ENCODE measurements at places on chromosomes 1 and 21. TPM values are rescaled to one million over a fixed set of nuclear protein-coding genes. Genes with fewer than 3 reads are reported as not detected.
A peak's percentile ranks its signal among the peaks of the same experiment; 100 is the strongest.

The MROH9 gene
- total RNA-seq, result not detected

The ERVH48-1 gene
- total RNA-seq, result not detected

The DAB1 gene
- total RNA-seq, result not detected

The ITLN2 gene
- total RNA-seq, result not detected

The ARID4B gene
- total RNA-seq, result 21.7 TPM

The MIXL1 gene
- total RNA-seq, result 0.10 TPM

GRCh38 chr1:90557706-90558105 is 159.4 kb downstream of the BARHL2 start:
- DNase-seq, result no peak

DNA sequence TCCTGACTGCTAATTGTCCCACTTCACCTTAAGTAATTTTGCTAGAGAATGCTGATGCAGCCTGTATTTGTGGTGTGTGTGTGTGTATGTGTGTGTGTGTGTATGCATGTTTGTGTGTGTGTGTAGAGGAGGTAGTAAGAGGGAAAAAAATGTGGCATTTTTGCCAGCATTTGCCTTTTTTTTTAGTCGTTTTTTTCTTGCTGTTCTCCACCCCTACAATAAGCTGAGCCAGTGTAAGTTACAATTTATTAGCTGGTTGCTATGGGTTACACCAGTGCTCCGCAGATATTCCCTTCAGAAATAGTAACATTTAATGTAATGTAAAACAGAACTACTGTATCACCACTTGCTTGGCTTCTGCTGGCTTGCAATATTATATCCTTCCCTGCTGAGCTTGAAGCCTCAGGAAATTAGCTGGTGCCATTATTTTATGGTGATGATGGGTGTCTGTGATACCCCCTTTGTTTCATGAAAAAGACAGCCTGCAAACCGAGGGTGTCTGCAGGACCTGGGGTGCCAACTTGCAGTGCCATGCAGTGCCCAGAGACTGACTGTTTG is 23.4 kb upstream of the IGSF3 start:
- DNase-seq, result no peak

DNA sequence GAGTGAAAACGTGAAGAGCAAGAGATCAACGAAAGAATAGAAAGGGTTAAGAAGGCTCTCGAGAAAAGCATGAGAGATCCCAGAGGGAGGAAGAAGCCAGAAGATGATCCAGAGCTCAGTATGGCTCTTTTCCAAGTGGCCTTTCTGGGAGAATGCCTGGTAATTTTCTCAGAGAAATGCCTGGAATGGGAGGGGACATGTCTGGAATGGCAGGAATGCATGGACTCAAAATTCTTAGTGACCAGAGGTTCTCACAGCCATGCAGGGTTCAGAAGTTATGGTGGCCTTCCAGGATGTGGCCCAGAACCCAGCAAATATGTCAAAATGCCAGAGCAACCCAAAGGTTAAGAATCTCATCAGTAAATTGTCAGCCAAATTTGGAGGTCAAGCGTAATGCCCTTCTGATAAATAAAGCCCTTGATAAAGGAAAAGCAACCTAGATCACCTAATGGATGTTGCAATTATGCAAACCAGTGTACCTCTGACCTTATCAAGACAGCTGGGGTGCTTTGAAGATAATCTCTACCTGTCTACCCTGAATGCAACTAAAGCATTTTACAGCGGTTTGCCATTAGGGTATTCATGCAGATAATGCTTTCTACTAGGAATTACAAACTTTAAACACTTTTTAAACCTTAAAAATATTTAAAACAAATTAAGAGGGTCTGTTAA is 53.1 kb downstream of the NBPF6 start:
- DNase-seq, result no peak

DNA sequence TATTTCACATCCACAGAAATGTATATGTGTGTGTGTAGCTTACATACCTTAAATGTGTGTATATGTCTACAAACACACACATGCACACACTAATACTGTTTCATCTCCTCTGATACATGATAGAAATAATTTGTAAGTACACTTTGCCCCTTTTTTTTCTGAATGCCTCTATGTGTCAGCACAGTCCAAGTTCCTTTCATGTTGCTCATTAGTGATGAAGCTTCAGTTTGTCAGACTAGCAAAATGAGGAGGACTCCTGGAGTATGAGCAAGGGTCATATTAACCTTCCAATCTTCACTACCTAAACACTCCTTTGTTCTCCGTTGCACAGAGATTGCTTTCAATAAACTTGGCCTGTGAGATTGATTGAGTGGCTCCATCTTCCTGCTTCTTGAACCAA is 935.4 kb downstream of the MRPL39 start:
- DNase-seq, result no peak

GRCh38 chr21:33196941-33197374 is 32.8 kb upstream of the IFNAR2 start:
- DNase-seq, result peak; percentile 44

DNA sequence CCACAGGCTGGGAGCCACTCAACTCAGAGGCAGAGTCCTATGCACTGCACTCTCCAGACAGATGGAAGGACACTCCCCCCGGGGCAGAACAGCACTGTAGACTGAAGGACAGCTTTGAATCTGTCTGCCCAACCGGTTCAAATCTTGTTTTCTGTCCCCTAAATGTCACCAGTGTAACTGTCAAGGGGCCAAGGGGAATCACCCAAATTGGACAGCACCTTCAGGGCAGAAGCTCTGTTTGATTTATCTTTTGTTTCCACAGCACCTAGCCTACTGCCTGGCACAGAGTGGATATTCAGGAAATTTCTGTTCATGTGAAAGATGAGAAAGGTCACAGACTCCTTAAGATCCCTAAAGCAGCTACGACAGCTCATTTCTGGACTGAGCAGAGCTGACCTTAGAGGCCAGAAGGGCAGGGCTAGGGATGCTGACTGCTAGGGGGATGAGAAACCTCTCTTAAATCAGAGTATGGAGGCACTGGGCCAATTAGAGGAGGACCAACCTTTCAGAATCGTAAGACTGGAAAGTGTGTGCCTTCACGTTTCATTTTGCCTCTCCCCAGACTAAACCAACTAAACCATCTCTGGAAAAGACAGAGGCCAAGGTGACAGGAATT is 41.0 kb downstream of the ITPKB start:
- no peak for DNase-seq

DNA sequence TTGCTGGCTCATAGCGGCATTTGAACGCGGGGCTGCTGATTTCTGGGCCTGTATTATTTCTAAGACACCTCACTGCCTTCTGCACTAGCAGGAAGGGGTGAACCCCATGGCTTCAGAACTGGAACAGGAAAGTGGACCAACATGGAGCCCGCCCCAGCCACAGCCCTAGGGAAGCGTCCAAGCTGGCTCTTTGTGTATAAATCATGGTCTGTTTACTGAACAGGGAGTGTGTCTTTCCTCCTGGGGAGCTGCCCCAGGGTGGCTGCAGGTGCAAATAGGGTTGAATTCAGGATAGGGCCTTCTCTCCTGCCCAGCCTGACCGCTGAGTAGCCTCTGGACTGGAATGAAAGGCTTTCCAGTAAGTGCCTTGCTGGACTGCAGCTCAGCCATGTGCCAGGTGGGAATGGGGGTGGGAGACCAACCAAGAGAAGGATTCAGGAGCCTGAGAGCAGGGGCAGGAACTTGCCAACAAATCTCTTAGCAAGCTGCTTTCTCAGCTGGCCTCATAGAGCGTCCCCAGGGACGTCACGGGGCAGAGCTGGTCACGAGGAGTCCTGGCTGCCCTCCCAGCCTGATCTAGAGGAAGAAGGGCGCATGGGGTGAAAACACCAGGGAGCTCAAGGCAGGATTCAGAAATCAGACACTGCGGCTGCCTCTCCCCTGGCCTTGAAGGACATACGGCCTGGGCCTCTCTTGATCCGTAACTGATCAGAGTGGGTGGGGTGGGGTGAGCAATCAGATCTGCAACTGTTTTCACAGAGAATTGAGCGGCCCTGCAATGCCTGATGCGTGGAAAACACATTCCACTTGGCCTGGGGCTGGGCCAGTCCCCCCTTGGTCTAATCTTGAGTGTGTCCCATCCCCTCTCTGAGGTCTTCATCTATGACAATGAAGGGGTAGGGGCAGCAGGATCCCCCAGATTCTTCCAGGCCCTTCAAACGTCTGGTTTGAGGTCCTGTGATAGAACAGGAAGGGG is 56.5 kb upstream of the SELENON start:
- DNase-seq, result no peak

DNA sequence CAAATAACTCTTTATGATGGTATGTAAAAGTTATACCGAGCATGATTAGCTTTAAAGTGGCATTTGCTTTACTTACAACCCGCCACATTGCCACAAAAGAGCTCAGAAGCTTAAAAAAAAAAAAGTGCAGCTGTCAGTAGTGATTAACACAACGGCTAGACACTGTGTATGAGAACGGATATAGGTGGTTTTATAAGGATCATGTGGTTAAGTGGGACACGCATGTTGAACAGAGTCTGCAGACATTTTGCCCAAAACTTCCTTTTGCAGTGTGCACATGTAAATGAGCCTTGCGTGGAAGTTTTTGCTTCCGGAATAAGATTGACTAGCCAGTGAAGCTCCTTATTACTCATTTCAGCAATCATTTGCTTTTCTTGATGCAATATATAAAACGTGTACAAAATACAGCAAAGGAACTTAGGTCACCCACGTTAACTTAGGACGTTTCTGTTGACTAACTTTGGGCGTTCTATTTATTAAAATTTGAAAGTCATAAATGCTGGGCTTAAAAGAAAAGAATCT is 58.7 kb upstream of the RGS1 start:
- DNase-seq, result no peak

DNA sequence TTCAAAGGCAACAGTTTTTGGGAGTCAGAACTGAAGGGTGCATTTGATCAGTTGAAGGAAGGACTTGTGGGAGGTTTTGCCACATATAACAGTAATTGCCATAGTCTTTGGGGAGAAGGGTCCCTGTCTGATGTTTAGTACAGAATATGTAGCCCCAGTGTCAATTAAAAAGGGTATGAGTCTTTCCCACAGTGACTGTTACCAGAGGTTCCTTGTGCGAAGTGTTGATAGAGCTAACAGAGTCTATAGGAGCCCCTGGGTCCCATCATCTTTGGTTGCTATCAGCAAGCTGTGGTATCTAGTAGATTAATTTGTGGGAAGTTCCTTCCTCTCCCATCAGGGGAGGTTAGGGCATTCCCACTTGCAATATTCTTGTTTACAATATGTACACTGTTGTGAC is 329.2 kb downstream of the PTPRU start:
- no peak for DNase-seq

DNA sequence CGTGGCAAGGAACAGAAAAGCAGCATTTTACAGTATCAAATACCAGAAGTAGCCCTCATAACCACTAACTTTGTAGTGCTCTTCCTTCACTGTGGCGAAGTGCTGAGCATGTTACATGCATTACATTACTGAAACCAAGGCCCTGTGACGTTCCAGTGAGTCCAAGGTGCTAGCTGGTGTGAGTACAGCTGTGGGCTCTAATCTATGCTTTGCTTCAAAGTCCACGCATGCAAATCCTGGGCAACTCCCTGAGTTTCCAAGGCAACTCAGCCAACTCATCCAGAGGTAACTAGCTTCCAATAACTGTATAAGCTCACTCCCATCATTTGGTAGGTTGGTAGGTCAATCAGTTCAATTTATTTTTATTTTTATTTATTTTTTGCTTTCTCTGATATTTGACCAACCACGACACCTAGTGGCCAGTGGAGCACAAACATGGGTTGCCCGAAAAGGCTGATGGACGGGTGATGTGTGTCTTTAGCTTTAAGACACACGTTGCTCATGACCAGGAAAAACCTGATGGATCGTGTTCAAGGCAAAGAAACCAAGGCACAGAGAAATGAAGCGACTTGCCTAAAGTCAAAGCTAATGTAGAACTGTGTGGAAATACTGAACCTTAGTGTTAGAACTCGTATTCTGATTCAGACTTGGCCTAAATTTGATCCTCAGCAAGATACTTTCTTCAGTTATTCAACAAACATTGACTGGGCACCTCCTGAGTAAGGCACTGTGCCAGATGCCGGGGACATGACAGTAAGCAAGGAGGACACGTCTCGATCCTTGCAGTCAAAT is 73.0 kb downstream of the GNG12 start:
- DNase-seq, result no peak

DNA sequence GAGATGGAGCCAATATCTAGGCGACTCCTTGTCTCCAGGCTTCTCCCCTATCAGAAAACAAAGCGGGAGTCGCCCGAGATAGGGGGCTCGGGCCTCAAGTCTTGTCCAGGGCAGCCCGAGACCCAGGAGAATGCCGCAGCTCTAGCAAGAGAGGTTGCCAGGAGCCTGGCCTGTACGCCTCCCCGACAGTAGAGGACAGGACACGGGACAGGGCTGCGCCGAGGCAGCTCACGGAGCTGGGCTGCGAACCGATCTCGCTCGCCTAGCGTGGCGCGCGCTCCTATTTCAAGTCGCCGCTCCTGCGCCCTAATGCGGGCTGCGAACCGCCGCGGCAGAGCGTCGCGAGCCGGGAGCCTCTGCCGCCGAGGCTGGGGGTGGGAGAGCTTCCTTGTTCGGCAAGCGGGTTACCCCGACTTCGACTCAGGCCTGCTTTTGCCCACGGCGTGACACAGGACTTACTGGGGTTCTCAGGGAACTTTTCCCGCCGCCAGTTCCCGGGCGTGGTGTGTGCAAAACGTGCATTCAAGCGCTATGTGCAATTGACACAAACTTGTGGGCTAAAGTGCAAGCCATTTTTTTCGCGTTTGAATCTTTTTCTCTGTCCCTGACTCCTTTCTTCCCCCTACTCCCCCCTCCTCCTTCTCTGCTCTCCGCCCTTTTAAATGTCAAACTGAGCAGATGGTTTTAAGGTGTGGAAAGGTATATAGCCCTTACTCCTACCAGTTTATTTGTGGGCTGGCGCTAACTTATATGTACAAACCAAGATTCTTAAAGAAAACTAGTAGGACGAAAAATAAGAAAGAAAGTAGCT is 2.4 kb upstream of the PROX1 start:
- no peak for DNase-seq
